HCT116 (cell line): ENCODE measurements at places on chromosomes 1 and 21. TPM values are rescaled to one million over a fixed set of nuclear protein-coding genes. Genes with fewer than 3 reads are reported as not detected.

DNA sequence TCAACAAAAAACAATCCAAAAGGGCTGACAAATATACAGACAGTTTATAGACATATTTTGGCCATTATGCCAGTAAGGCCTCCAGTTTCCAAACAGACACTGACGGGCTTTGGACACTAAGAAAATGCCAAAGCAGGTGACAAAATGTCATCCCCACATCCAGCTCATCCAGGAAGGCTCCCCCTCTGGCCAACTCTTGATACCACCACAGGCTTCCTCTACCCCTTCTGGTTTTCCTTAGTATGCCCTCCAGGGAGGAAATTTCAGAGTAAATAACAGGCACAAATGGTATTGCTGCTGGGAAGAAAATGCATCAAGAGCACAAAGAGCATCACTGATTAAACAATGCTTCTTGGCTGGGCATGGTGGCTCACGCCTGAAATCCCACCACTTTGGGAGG is 225.3 kb downstream of the VAV3 start:
- no peak for DNase-seq

GRCh38 chr1:194952171-194952570 is 1656.1 kb downstream of the KCNT2 start:
- no peak for DNase-seq

DNA sequence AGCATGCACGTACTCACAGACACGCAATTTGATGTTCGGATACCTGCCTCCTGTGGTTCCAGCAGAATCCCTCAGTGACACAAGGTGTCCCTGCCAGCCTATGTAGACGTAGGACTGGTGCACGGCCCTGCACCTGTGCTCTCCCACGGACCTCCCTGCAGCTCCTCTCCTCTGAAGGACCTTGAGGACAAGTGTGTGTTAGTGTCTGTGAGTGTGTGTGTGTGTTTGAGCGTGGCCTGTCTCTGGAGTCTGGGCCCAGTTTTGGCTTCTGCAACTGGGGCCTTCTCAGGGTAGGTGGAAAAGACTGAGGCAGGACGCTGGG is 22.5 kb upstream of the DMBX1 start:
- no peak for DNase-seq

DNA sequence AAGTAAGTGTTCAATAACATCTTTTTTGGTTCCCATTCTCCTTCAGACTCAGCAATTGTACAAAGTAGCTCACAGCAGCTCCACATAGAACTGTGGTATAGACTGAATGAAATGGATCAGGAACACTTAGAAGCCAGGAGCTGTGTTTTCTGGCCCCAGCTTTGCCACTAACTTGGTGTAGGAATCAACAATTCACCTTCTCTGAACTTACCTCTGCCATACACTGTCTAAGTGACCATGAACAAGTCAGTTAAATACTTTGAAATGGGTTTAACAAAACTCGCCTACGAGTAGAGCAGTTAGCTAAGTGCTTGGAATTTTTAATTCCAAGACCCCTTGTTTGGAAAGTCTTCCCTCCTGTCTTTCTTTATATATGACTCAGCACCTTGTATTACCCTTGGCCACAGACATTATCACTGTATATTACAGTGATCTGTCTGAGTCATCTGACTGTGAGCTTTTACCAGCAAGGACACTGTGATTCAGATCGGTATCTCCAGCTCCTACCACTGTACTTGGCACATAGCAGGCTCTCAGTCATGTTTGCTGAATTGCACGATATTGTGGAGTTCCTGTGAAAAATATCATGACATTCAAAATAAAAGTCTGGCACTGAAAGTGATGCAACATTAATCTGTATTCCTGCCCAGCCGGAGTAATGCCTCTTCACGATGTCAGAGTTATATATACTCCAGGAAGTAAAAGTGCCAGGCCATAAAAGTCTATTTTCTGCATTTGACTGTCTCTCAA is 101.7 kb upstream of the BEND5 start:
- DNase-seq: no peak

- no peak for DNase-seq
These were observed 48.7 kb downstream of the FHAD1 start for GRCh38 chr1:15295696-15296095.

DNA sequence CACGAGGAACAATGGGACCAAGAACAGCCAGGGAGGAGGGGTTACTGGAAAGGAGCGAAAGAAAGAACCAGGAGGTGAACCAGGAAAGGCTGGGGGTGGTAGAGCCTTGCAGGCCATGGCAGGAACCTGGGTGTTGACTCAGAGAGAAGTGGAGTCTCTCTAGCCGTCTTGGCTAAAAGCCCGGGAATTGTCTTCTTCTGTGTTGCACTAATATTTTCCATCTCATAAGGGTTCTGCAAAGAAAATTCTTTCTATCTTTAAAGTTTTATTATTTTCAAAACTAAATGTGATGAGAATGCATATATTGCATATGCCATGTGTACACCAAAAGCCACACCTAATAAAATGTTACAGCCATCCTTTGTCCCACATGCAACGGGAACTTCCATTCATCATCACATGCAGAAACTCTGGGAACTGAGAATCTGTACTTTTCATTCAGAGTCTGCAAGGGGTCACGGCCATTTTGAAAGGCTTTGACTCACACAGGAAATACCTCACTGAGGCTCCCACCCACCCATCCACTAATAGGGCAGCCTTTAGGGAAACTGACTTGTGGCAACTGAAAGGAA is 38.0 kb downstream of the ERG start:
- DNase-seq: no peak

GRCh38 chr1:94303005-94303404 is 65.6 kb upstream of the ARHGAP29 start:
- DNase-seq: no peak

DNA sequence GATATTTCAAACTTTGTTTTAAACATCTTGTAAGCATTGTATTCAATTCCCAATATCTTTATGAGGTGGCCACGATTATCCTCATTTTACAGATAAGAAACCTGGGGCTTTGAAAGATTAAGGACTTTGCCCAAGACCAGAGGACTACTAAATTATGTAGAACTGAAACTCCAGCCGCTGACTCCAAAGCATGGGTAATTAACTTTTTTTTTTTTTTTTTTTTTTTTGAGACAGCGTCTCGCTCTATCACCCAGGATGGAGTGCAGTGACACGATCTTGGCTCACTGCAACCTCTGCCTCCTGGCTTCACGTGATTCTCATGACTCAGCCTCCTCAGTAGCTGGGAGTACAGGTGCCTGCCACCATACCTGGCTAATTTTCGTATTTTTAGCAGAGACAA is 68.7 kb downstream of the ALG14 start:
- no peak for DNase-seq

The TNFRSF18 gene
- 56.2 TPM for total RNA-seq

DNA sequence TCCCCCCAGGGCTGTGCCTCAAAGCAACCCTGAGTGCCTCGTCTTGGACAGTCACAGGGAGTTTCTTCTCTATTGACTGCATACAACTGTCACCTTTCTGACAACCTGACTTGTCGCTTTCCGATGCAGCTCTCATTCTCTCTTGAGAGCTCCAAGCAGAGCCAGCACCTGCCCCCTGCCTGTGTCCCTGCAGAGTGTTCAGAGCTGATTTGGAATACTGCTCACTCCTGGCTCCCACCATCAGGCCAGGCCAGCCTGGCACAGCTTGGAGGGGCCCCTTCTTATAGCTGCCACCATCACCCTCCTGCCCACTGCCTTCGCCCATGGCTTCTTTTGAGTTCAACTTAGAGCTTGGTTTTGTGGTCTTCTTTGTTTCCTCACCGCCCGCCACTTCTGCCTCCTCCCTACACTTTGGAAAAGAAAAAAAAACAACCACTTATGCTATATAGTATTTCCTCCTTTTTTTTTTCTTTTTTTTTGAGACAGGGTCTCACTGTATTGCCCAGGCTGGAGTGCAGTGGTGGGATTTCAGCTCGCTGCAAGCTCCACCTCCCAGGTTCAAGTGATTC is 12.3 kb downstream of the NCF2 start:
- DNase-seq: no peak

GRCh38 chr1:153647346-153647714 is 11.2 kb upstream of the SNAPIN start:
- no peak for DNase-seq

GRCh38 chr1:193190096-193190744 is 3.8 kb upstream of the B3GALT2 start:
- DNase-seq: no peak

GRCh38 chr1:6300342-6301048 is 39.6 kb upstream of the GPR153 start:
- no peak for DNase-seq

DNA sequence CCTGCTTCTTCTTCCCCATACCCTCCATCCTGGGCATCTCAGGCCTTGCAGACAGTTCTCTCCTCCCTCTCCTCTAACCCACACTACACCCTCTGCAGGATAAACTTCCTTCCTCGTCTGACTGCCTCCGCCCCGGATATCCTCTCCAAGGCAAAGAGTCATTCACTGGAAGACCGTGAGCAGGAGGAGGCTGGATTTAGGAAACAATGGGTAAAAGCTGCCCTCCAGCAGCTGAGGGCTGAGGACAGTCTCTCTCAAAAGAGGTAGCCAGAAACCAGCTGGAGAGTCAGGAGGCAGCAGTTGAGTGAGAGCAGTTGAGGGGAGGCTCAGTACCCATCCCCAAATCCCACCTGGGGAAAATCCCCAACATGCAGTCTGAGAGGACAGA is 1.4 kb downstream of the CSRP1 start:
- DNase-seq: no peak

GRCh38 chr1:180837020-180837419 is 75.7 kb upstream of the KIAA1614 start:
- no peak for DNase-seq

- no peak for DNase-seq
These were observed 74.1 kb upstream of the CASZ1 start for GRCh38 chr1:10870493-10871096.

- no peak for DNase-seq
These were observed 1.7 kb downstream of the TRPM2 start for GRCh38 chr21:44354775-44355771.

DNA sequence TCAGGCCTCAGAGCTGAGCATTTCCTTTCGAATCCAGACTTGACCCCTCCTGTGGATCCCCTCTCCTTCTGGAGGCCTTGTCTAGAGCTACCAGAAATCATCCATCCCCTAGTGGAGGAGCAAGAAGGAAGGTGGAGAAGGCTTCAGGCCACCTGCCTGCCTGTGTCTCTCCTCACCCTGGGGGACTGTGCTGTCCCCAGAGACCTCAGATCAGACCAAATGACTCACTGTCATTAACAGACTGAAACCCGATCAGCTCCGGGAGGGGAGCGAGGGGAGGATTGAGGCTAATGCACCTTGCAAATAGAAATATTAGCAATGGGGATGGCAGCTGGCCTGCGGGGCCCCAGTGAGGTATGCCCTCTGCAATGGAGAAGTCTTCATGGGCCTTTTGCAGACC is 2.1 kb downstream of the MYBPH start:
- no peak for DNase-seq

- no peak for DNase-seq
These were observed 2.8 kb downstream of the S100A10 start for GRCh38 chr1:151990856-151991198.

The MYOG gene
- total RNA-seq: not detected

DNA sequence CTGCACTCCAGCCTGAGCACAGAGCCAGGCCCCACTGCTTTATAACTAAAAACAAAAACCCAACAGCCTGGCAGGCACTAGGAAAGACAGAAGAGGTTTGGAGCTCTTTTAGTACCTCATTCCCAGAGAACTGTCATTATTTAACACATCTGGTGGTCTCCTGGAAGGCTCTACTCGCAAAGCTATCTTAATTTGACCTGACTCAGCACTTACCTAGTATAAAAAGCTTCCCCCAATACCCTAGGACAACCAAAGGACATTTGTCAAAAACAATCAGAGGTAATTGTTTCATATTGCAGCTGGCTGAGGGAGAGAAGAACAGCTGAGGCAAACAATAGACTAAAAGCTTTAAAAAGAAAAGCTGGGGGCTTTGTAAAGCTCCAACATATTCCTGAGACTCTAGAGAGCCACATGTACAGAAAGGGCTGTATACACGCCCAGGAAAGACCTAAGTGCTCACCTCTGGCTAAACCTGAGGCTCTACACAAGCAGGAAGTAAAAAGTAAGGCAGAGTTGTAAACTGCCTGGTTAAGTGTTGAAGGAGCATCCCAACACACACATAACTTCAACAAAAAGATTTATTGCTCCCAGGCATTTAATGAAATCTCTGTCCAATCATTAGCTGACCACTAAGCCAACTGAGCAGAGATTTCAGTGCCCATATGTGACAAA is 25.0 kb downstream of the ZNF644 start:
- no peak for DNase-seq

The AMY1B gene
- total RNA-seq: not detected

- DNase-seq: no peak
These were observed 19.8 kb upstream of the PTP4A2 start for GRCh38 chr1:31957701-31958674.

- no peak for DNase-seq
These were observed 80.4 kb downstream of the RUNX1 start for GRCh38 chr21:34968414-34969333.
